Tibial nerve (tissue), 4 donors: ENCODE measurements at places on chromosomes 7 and 10.

DNA sequence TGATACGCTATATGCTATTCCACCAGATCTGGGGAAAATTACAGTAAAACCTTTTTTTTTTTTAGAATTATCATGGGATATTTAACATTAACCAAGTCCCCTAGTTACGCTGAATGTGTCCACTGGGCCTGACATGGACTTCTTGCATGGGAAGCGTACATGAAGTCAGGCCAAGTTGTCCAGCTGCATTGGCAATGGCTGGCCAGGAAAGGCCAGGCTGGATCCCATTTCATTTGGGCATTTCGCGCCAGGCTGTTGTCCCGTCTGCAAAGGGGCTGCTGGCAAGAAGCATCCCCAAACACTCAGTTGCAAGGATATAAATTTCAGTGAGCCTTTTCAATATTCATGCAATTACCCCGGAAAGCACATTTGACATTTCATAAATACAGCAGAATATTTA, 933.3 kb downstream of the GRID1 start:
- DNase-seq: no peak

GRCh38 chr7:6271060-6271658, 1.3 kb downstream of the CYTH3 start:
- peak; percentile 43 for DNase-seq

DNA sequence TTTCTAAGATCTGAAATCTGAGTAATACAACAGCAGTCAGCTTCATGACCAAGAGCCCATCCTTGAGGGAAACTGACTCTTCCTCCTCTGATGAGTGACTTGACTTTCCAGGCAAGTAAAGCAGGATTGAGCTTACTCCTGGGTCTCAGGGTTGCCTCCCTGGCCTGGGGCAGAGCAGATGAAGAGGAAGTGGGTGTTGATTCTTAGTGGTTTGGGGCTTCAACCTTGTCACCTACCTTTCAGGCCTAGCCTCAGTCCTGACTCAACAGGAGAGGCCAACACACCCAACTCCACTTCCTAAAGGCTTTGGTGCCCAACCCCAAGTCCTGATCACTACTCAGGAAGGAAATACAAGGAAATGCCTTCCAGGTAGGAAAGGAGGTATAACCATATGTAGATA, 54.1 kb downstream of the KCNMA1 start:
- DNase-seq: no peak

DNA sequence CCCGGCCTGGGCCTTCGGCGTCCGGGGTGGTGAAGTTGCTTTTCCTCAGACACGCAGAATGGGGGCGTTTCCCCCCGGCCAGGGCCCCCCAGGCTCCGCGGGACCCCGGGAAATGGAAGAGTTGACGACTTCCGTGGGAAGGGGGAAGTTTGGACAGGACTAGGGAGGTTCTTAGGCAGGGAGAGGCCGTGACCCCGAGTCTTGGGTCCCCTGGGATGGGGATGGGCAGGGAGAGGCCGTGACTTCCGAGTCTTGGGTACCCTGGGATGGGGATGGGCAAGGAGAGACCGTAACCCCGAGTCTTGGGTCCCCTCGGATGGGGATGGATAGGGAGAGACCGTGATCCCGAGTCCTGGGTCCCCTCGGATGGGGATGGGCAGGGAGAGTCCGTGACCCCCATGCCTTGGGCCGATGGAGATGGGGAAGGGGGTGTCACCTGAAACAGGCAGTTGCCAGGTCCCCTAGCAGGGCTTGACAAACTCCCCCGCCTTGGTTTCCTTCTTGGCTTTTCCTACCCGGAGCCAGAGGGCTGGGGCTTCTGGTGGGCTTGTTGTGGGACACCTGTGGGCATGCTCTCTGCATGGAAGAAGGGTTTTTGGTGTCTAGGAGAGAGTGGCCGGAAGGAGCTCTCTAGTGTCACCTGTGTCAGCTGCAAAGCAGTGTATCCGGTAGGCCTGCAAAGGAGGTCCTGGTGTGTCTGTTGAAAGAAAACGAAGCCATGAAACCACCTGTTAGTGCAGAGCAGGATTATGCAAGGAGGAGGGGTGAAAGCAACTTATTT, 1.1 kb downstream of the TRRAP start:
- DNase-seq: no peak

DNA sequence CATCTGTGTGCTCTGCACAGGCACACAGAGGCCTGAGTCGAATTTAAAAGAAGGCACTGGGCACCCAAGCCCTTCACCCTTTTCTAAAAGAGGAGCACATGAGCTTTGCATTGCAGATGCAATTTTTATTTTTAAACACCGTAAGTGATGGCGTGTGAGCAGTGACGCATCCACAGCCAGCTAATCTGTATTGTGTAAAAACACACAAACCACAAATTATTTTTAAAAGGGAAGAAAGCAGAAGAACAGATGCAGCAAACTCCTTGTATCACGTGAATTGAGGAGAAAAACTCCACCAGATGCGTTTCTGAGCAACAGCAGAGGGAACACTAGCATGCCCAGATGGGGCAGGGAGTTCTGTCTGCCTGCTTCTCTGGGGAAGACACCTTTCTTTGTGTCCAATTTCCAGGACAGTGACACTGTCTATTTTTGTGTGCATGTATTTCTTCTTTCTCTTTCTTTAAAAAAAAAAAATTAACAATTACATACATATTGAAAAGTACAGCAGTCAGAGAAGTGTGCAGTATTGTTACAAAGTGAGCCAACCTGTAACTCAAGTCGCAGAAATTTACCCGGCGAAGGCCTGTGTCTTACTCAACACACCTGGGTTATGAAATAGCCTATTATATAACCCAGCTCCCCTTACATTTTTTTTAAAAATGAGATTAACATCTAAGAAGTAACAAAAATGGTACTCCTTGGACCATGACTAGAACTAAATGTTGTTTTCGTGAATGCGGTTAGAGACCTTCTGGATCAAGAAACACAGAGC, 39.2 kb downstream of the EEPD1 start:
- DNase-seq: peak; percentile 24

- DNase-seq: no peak
Measured at GRCh38 chr7:108488768-108489538, 32.7 kb upstream of the NRCAM start.

DNA sequence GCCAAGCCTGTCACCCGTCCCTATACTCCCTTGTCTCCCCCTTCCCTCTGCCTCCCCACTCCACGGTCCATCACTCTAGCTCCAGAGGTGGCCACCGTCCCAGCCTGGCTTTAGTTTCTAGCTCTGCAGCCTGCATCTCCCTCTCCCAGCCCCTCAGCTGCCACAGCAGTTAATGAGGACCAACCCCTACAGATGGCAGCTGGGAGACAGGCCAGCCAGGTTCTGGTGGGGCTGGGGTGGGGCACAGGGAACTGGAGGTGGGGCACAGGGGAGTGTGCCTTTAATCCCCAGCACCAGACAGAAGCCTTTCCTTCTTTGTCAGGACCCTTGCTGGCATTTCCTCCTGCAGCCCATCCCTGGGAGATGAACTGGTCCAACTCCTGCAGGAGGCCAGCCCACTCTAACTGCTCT, 21.1 kb downstream of the UNC5B start:
- DNase-seq: no peak

- DNase-seq: no peak
Measured at GRCh38 chr7:27213433-27214238, 13.7 kb upstream of the HOXA13 start.

DNA sequence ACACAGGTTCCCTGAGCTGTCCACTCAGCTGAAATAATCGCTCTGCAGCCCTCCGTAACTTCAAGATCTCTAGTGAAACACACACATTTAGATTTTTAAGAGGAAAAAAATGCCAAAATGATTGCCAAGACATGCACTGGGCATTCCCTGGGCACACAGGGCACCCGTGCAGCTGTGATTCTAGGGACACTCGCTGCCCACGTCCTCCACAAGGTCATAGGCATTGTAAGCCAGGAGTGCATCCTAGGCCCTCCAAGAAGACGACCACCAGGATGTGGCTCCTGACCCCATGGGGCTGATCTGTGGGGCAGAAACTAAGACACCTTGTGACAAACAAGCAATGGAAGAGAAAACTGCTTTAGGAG, 563.3 kb downstream of the PTPRN2 start:
- DNase-seq: no peak

GRCh38 chr10:4353964-4354363, 472.0 kb upstream of the AKR1E2 start:
- no peak for DNase-seq

- DNase-seq: no peak
Measured at GRCh38 chr7:101537205-101537604, 91.9 kb downstream of the MYL10 start.

DNA sequence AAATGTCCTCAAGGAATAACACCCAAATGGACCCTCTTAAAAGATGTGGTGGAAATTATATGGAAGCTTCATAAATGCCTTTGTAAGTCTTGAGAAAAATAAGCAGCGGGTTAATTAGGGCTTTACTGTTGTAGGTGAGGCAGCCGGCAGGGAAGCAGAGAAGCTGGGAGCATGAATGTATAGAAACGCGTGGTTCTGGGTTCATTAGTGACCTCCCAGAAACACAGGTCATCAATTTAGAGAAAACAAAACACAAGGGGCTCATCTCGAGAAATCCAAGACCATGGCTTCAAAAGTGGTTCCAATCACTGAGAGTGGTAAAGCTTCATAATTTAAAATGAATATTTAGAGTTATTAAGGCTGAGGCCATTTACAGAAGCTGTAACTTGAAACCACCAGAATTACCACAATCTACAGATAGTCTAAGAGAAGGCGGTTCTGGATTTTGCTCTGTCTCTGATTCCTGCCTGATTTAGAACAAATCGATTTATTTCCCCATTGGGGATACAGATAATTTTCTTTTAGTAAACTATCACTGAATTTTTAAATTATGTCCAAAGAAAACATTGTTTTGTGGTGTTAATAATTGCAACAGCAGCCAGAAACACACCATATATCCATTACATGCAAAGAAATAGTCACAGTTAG, 20.7 kb downstream of the GARIN1A start:
- DNase-seq: no peak

GRCh38 chr10:84946904-84947303, 618.5 kb downstream of the CCSER2 start:
- DNase-seq: no peak

GRCh38 chr7:101606498-101606923, 22.6 kb downstream of the MYL10 start:
- DNase-seq: no peak

DNA sequence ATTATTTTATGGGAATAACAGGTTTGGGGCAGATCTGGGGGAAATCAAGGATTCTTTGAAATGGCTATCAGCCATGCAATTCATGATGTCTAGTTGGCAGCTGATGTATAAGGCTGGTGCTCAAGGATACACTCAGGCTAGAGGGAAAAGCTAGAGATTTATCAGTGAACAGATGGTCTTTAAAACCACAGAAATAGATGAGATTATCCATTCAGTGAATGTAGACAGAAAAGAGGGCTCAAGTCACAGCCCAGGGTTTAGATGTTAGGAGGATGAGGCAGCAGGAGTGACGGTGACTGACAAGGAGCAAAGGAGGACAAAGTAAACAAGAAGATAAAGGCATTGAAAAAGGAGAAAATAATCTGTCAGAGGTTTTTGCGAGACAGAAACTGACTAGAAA, 238.7 kb downstream of the CDK14 start:
- no peak for DNase-seq

DNA sequence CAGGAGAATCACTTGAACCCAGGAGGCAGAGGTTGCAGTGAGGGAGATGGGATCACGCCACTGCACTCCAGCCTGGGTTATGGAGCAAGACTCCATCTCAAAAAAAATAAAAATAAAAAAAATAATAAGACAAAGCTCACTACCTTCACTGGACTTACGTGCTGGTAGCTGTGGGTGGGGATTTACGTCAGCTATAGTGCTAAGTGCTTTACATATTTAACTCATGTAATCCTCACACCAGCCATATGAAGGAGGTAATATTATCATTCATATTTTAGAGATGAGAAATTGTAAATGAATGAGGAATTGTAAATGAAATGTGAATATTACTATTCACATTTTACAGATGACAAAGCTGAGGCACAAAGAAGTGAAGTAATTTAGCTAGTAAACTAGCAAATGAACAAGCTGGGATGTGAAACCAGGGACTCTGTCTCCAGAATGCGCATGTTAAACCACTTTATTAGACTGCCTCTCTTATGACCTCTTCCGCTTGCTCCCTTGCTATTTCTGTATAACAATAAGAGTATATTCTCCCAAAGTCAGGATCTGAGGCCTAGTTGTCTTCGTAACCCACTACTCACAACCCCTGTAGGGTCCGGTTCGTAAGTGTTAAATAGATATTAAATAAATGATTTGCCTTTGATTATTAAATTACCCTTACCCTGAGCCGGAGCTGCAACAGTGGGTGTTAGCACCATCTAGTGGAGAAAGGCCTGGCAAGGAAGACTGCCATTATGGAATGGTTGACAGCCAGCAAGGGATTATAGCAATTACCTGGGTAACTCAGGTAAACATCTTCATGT, 70.2 kb downstream of the HTR7 start:
- DNase-seq: peak; percentile 43

DNA sequence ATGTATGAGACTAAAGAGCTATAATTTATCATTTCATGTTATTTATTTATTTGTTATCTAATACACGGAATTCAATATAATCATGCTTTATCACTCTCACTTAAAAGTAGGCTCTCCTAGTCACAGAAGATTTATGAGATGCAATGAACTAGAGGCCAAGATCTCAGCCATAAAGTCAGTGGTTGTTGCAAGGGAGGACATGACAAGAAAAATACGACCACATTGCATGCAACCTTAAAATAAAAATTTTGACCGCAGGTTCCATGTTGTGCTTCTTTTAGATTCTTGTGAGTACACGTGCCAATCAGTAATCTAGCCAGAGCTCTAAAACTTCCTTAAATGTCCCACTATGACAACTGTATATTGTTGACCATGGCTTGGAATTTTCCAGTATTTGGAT, 75.9 kb upstream of the SP8 start:
- DNase-seq: no peak

DNA sequence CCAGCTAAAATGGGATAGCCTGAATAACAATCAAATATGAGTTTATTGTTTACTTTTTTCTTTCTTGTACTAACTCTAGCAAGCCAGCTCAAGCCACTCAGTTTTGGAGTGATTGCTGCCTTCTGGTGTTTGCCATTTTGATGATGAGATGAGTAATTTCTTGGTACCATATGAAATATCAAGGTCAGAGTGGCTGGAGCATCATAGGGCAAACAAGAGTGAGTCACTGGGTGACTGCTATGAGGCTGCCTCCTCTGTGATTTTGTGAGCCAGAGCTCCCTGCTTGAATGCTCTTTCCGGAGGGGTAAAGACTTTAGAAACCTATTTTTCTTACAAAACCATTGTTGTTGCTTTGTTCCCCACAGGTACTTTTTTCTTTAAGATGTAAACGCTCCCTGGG, 295.6 kb downstream of the PRKG1 start:
- no peak for DNase-seq

DNA sequence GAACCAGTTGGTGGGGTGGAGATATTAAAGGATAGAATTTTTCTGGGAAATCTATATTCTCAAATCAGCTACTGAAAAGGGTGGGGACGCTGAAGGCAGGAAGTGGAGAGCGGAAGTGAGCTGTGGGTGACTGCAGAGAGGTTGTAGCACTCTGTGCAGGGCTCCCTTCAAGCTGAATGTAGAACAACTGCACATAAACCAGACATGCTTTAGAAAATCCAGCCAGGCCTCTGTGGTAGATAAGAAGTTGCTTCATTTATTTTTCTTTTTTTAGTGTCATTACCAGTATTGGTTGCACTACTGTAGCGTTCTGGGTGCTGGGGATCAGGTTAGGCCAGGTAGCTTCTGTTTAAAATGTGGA, 127.8 kb downstream of the CELF2 start:
- no peak for DNase-seq

- no peak for DNase-seq
Measured at GRCh38 chr10:73886085-73886529, 11.8 kb upstream of the CAMK2G start.
